Upper lobe of right lung (tissue), 1 donor: ENCODE measurements at places on chromosomes 5 and 9. TPM values are rescaled to one million over a fixed set of nuclear protein-coding genes. Genes with fewer than 3 reads are reported as not detected.

MARCHF11 gene
- not detected for total RNA-seq

DNA sequence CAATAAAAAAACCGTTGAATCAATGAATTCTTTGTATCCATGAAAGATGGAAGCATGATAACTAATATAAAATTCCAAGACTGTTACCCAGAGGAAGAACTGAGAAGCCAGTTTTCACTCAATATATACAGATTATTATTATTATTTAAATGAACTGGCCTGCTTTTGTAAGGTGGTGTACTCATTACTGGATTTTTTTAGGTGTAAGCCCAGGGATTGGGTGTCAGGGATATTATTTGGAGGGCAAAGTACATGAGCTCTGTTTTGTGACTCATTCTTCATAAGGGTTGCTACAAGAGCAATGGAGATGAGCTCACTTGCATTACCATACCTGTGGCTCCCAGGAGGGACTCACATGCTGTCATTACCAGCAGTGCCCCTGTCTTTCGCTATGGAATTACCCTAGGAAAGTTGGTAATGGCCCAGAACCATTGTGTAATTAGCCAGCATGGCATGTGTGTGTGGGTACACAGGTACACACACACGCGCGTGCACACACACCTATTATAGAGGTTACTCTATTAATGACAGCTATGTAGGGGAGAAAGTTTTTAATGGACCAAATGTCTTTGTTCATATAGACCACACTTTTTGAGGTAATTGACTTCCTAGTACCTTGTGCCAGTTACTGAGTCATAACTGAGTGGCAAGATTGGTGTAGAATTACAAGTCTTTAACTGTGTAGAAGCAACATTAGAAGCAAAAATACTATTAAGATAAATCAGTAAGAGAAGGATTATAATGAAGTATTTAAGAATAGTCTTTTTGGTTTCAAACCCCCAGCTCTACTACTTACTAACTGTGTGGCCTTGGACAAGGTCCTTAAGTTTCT is 143.4 kb downstream of the GDNF start:
- DNase-seq, result no peak

AQP3 gene
- total RNA-seq, result 352 TPM

CCDC152 gene
- 0.78 TPM for total RNA-seq

DNA sequence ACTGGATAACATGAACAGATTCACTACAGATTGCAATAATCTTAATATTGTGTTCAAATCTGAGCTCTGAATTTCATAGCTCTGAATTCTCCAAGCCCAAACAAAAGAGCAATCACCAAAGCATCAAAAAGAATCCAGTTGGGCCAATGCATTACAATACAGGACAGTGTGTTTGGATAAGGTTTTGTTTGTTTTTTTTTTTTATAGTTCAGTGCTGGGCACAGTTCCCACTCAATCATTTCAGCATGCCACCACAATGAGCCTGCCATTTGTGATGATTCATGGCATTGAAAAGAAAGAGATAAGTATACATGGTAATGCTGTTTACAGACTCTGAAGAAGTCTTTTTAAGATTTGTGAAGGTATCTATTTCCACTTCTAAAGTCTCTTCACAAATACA is 1.7 kb upstream of the HTR1A start:
- no peak for DNase-seq

- no peak for DNase-seq
Observed at GRCh38 chr9:5500441-5501235, 9.7 kb upstream of the PDCD1LG2 start.

- DNase-seq, result no peak
Observed at GRCh38 chr5:98916540-98916939, 12.3 kb downstream of the CHD1 start.

- no peak for DNase-seq
Observed at GRCh38 chr9:2354856-2355696, 266.5 kb upstream of the VLDLR start.

GRCh38 chr5:154520861-154521453 is 42.9 kb upstream of the HAND1 start:
- DNase-seq, result peak; percentile 73

- DNase-seq, result no peak
Observed at GRCh38 chr9:35954942-35955546, 2.9 kb downstream of the OR2S2 start.

TMEM171 gene
- 0.43 TPM for total RNA-seq

RNF20 gene
- 48.1 TPM for total RNA-seq

CD72 gene
- total RNA-seq, result 3.0 TPM

GRCh38 chr5:91499943-91500531 is 116.9 kb upstream of the ARRDC3 start:
- no peak for DNase-seq

- DNase-seq, result no peak
Observed at GRCh38 chr9:80957801-80958200, 731.5 kb downstream of the TLE1 start.

- no peak for DNase-seq
Observed at GRCh38 chr5:56671571-56671970, 143.8 kb upstream of the MAP3K1 start.

DNA sequence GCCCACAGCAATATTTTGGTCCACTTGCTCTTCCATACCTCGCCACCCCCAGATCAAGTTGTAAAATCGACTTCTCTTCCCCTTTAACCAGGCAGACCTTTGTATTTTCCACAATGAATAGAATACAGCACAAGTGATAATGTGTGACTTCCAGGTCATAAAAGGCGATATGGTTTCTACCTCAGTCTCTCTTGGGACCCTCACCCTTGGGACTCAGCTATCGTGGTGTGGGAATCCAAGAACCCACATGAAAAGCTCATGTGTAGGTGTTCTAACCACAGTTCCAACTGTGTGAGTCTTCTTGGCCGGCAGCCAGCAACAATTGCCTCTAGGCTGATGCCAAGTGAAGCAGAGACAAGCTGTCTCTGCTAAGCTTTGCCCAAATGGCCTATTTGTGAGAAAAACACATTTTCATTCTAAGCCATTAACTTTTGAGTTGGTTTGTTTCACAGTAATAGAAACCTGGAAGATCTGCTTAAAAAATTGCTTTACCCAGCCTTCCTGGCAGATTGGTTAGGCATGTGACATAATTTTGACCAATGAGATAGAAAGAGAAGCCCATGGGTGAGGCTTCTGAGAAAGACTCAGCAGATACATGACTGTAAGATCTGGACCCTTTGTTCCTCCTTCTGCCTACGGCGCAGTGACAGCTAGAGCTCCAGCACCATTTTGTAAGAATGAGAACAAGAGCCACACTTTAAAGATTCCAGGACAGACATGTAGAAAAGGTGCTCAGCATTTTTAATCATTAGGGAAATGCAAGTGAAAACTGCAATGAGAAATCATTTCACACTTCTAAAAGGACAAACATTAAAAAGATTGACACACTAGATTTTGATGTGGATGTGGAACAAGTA is 18.3 kb upstream of the MLLT3 start:
- DNase-seq, result no peak

FSTL4 gene
- total RNA-seq, result 0.67 TPM

DNA sequence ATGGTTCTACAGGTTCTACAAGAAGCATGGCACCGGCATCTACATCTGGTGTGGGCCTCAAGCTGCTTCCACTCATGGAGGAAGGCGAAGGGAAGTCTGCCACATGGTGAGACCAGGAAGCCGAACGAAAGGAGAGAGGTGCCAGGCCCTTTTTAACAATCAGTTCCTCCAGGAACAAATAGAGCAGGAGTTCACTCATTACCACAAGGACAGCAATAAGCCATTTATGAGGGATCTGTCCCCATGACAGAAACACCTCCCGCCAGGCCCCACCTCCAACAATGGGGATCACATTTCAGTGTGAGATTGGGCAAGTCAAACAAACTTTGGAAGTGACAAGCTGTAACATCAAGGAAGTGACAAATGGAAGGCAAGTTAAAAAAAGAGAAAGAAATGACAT is 95.5 kb upstream of the PTPN3 start:
- DNase-seq, result no peak

MEGF10 gene
- total RNA-seq, result 0.26 TPM

GRCh38 chr5:175590471-175590881 is 67.4 kb upstream of the HRH2 start:
- no peak for DNase-seq

DNA sequence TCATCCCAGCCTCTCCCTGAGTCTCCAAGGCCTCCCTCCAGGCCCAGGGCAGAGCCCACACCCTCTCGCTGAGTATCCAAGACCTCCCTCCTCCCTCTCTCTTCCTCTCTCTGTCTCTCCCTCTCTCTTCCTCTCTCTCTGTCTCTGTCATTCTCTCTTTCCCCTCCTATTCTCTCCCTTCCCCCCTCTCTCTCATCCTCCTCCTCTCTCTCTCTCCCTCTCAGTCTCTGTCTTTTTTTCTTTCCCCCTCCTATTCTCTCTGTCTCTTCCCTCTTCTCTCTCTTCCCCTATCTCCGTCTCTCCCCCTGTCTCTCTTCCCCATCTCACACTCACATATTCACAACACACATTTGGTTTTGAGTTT is 8.1 kb downstream of the SLC6A19 start:
- DNase-seq, result no peak

GRCh38 chr5:111254613-111255012 is 30.4 kb downstream of the CAMK4 start:
- no peak for DNase-seq

TNFSF15 gene
- 8.5 TPM for total RNA-seq

DNA sequence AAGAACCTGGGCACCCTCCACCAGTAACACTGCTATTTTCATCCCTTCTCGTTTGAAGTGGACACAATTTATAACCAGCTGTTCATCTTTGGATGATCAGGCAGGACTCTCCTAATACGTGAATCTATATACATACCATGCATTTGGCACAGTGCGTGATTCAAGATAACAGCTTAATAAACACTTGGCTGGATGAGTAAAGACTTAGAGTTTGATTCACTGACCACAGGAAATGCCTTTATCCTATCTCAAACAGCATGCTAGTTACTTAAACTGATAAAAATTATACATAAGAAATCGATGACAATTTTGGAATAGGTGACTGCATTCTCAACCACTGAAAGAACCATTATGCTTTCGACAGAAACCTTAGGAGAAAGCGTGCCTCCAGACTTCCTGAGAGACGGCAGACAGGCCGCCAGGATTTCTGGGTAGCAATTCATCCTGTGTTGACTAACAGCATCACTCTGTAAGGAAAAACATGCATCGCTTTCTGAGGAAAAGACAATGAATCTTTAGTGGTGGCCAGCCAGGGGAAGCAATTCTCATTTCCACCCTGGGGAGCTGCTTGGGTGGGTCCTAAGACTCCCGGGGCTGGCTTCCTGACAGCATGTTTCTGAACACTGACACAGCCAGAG is 9.7 kb downstream of the MRPL36 start:
- DNase-seq, result no peak

DNAI1 gene
- not detected for total RNA-seq

GRCh38 chr9:124889006-124889405 is 27.1 kb downstream of the ARPC5L start:
- DNase-seq, result no peak

PSMB7 gene
- 73.5 TPM for total RNA-seq

GRCh38 chr5:15966066-15966640 is 213.4 kb downstream of the MARCHF11 start:
- DNase-seq, result no peak

- DNase-seq, result no peak
Observed at GRCh38 chr5:118687100-118687499, 301.2 kb downstream of the DTWD2 start.

- no peak for DNase-seq
Observed at GRCh38 chr5:169190849-169191248, 110.1 kb downstream of the SLIT3 start.

GRCh38 chr5:3186736-3187405 is 408.8 kb upstream of the IRX1 start:
- DNase-seq, result no peak

- DNase-seq, result no peak
Observed at GRCh38 chr5:16457451-16457850, 8.1 kb downstream of the ZNF622 start.

DNA sequence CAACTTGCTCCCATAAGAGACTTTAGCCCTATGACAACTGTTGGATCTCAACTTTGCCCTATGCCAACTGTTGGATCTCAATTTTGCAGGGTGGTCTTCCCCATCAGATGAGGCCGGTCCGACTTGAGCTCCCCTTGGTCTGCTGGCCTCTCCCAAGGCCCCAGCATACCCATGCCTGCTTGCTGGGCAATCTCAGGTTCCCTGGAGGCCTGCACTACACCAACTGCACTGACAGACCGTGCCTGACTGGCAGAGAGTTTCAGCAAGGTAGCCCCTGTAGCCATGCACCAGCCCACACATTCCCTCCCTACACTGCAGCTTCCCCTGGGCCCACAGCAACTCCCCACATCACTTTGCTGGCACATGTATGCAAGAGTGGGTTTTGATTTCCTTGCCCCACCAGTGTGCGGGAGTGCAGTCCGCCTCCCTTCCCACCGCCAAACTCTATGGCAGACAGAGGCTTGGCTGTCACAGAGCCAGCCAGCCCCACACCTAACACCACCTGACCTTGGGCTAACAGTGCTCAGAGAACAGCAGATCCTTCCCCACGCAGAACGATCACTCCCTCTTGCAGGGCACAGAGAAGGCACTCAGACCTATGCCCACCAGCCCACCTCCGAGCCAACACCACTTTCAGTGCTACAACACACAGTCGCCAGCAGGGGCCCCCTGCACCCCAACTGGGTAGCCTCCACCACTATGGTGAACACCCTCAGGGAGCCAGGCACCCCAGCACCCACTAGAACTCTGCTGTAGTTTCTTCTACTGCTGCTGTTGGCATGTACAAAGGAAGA is 279.9 kb upstream of the COX7C start:
- DNase-seq, result peak; percentile 32

GRCh38 chr9:5586391-5586802 is 42.5 kb upstream of the RIC1 start:
- no peak for DNase-seq

DNA sequence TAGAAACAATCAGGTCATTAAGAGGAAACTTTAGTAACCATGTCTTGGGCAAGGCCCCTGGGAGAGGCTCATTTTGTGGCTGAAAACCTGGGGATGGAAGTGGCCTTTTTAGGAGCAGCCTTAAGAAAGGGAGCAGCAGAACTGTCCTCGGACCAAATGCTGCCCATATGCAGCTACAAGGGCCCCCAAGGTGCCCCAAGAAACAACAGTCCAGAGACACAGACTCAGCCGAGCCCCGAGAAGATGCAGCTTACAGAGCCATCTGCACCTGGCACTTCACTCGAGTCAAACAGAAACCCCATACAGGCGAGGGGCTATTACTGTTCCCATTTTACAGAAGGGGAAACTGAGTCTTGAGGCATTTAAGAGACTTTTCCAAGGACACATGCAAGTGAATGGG is 58.0 kb downstream of the COL23A1 start:
- peak; percentile 40 for DNase-seq

- DNase-seq, result no peak
Observed at GRCh38 chr9:33404788-33405362, 2.5 kb upstream of the AQP7 start.

- DNase-seq, result no peak
Observed at GRCh38 chr9:96430377-96430776, 12.2 kb upstream of the ZNF367 start.

- no peak for DNase-seq
Observed at GRCh38 chr9:21583628-21584377, 101.7 kb upstream of the IFNE start.

ADAMTS13 gene
- total RNA-seq, result 2.0 TPM

DNA sequence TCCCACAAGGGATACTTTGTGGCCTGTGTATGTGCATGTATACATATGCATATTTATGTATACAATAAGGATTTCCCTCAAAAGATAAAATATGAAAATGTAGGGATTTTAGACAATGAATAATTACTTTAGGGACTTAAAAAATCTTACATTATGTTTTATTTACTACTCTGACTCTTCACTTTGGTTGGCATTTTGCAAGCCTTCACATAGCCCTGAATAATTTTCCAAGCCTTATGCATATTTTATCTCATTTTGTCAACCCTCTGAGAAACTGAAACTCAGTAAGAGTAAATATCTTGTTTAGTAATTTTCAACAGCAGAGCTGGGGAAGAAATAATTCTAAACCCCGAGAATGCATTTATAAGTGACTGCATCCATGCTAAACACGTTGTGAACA is 153.0 kb upstream of the SLC24A2 start:
- DNase-seq, result no peak
